Activated T-cell treated with anti-CD3 and anti-CD28 coated beads, Interleukin-2, amount 50 U/mL, for 72 hours (primary cell): ENCODE measurements at places on chromosomes 3 and 15. TPM values are rescaled to one million over a fixed set of nuclear protein-coding genes. Genes with fewer than 3 reads are reported as not detected.

Gene SEMA6D
- not detected for total RNA-seq

Gene FOXB1
- total RNA-seq: 6.0 TPM

Gene POLQ
- total RNA-seq: 17.9 TPM

Gene TNFSF10
- 30.3 TPM for total RNA-seq

- DNase-seq: no peak
These were observed 44.4 kb downstream of the RAB7A start for GRCh38 chr3:128770387-128770786.

DNA sequence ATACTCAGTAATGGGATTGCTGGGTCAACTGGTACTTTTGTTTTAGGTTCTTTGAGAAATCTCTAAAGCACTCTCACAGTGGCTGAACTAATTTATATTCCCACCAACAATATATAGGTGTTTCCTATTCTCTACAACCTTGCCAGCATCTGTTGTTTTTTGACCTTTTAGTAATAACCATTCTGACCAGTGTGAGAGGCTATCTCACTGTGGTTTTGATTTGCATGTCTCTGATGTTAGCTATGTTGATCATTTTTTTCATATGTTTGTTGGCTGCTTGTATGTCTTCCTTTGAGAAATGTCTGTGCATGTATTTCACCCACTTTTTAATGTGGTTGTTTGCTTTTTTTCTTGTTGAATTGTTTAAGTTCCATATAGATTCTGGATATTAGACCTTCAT, 98.2 kb upstream of the DCBLD2 start:
- DNase-seq: no peak

DNA sequence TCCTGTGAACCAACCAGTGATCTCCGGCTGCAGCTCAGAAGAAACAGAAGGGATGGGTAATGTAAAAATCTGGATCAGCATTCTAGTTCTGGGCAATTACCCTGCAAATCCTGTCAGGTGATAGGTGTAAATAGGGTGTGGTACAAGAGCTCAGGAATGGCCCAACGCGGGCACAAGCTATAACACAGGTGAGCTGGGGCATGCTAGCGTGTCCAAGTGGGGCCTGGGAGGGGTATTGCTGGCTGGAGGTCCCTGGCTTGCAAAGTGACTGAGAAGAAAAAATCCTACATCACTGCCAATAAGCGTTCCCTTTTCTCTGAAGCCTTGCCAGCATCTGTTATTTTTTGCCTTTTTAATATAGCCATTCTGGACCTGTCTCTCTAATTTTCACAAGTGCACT, 9.7 kb upstream of the CHST2 start:
- DNase-seq: no peak

- DNase-seq: no peak
These were observed 22.4 kb upstream of the SMAD6 start for GRCh38 chr15:66679657-66680108.
